ENCODE measurements at places on chromosomes 13 and 19. TPM values are rescaled to one million over a fixed set of nuclear protein-coding genes. Genes with fewer than 3 reads are reported as not detected.

Gene CCDC169
- 1.3 TPM for total RNA-seq

Gene CLDND2
- total RNA-seq, result not detected

Gene TLE6
- total RNA-seq, result not detected

Gene ZNF726
- 2.0 TPM for total RNA-seq

Gene FBXO17
- 18.8 TPM for total RNA-seq

Gene MYH14
- total RNA-seq, result 61.2 TPM

Gene RFX2
- 14.8 TPM for total RNA-seq

Gene TRPC4
- total RNA-seq, result 2.6 TPM

Gene ZNF792
- total RNA-seq, result 7.0 TPM

Gene MAB21L1
- not detected for total RNA-seq

Gene MIA
- total RNA-seq, result 5.9 TPM

Gene ZNF681
- 2.1 TPM for total RNA-seq

Gene PCDH20
- 1.3 TPM for total RNA-seq

Gene CPB2
- total RNA-seq, result 1.8 TPM

Gene SBK2
- not detected for total RNA-seq

Gene SOX1
- not detected for total RNA-seq

Gene PNMA8B
- total RNA-seq, result 2.6 TPM

Gene UBE2L5
- total RNA-seq, result not detected
